Stimulated activated CD8-positive, alpha-beta memory T cell treated with anti-CD3 and anti-CD28 coated beads, Interleukin-4, amount 100 ng/mL, for 1 hour (primary cell): ENCODE measurements at places on chromosomes 3 and 15.

DNA sequence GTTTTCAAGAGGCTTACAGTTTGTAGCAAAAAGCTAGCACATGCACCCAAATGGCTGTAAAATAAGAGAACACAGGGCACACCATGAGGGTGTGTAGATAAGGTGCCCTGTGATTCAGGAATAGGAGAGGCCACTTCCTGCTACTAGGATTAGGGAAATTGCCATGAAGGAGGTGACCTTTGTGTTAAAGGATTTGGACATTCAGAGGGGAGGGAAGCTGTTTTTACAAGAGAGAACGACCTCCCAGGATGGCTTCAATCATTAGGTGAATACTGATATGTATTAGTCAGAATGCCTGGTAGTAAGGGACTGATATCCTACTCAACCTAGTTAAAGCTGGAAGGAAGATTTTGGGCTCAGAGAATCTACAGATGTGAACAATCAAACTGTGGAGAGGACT is 35.7 kb upstream of the ABHD17C start:
- DNase-seq, result no peak

DNA sequence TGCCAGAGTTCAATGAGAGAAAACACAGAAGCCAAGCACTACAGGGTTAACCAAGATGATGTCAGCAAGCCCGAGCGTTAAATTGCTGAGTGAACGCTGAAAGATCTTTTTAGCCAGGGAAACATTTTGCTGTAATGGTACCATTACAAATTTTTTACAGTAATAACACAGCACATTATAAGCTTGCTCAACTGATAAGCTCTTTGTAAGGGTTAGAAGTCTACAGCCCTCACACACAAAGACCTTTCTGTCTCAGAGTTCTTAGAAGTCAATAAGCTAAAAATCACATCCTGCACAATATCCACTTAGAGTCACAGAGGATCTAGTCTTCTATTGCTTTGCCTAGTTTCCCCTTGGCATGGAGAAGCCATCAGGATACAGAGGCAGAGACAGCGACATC is 29.9 kb downstream of the CHSY1 start:
- DNase-seq, result no peak

DNA sequence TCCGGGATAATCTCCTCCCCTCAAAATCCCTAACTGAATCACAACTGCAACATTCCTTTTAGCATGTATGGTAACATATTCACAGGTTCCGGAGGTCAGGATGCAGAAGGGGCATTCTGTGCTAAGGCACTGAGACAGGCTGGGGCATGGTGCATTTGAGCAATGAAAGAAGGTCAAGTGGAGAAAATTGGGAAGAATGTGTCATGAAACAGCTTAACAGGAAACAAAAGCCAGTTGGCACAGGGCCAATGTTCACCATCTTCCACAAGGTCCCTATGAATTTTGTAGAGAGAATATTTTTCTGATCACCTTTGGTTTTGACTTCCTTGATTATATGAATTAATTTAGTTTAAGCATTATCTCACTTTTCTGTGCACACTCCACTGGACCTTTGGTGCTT is 587.7 kb upstream of the NR2F2 start:
- no peak for DNase-seq

DNA sequence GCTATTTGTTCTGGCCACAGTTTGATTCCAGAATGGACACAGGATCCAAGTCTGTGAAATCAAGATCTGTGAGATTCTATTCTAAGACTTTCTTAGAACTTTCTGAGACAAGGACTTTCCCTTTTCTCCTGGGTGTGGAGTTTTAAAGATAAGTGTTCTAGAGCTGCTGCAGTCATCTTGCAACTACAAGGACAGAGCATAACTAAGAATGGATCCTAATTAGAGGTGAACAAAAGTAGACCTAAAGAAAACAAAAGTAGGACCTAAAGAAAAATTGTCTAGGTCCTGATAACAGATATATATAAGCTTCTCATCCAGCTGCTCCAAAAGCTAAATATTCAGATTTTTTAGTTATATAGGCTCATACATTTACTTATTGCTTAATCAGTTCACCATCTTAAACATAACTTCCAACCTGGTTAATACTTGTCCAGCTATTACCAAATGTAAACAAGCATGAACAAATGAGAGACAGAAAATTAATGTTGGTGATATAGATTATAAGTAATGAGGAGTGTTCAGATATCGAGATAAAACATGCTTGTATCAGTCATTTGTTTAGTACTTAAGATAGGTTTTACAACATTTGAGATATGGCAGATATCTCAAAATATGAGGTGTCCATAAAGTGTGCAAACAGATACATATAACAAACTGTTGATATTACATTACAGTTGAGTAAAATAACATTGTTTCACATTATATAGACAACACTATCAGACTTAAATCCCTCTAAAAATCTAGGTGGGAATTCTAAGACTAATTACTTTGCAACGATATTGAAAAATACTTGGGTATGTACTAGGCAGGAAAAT is 75.1 kb downstream of the CD200 start:
- no peak for DNase-seq

- DNase-seq, result no peak
Observed at GRCh38 chr3:14801668-14802380, 16.9 kb upstream of the FGD5 start.

DNA sequence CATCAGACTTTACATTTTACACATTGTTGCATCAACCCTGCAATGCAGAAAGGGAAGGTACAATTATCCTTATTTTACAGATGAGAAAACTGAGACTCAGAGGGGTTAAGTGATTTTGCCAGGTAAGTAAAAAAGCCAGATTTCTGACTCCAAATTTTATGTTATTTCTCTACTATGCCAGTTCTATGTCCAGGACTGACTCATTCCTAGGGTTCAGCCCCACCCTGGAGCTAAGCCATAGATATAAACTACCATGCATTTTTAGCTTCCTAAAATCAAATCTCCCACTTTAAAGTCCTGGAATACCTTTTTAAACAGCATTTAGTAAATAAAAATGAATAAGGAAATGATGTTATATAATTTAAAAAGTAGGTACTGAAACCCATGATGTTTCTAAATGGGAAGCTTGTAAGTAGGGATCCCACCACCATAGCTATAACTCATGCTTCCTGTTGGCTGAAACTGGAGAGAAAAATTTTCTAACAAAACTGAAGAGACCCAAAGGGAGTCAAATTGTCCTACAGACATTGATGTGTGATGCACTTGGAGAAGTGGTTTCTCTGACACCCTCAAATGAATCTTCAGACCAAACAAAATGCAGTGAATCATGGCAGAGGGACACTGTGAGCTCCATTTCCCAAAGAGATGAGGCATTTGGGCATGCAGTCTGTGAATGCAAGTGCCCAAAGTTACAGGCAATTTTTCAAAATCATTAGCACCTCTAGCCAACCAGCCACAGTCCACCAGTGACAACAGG is 301.7 kb upstream of the UMPS start:
- no peak for DNase-seq
